Stimulated activated CD4-positive, alpha-beta T cell treated with anti-CD3 and anti-CD28 coated beads, Interleukin-2, amount 100 ng/mL, for 24 hours (primary cell): ENCODE measurements at places on chromosomes 3 and 15.

DNA sequence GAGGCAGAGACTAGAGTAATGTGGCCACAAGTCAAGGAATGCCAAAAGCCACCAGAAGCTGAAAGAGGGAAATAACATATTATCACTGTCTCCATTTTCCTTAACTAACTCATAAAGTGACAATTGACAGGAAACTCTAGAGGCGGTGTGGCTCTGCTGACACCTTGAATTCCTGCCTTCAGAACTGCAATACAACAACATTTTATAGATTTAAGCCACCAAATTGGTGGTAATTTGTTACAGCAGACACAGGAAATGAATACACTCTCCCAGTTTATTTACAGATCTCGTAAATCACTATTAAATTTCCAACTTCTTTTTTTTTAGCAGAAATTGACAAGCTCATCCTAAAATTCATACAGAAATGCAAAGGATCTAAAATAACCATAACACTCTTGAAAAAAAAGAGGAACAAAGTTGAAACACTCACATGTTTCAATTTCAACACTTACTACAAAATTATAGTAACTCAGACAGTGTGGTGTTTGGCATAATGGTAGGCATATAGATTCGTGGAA is 449.9 kb downstream of the OTOL1 start:
- no peak for DNase-seq

GRCh38 chr15:94848054-94848453 is 616.7 kb downstream of the MCTP2 start:
- DNase-seq = no peak

- DNase-seq = no peak
These were observed 48.1 kb upstream of the PGPEP1L start for GRCh38 chr15:99055555-99056134.

DNA sequence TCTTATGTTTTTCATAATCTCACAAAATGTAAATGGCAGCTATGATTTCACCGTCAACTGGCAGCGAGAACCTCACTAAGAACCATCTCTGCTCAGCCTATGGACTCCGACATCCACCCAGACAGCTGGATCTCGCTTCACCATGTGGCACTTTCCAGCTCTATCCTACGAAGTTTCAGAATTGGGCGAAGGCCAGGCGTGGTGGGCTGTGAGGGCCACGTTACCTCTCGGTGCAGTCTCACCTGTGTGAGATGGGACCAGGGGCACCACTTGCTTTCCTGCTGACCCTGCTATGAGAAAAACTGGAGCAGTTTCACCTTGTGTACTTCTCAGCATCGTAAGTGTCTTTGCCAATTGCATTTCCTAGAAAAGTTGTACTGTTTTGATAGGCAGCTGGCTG is 32.3 kb downstream of the CHDH start:
- no peak for DNase-seq

DNA sequence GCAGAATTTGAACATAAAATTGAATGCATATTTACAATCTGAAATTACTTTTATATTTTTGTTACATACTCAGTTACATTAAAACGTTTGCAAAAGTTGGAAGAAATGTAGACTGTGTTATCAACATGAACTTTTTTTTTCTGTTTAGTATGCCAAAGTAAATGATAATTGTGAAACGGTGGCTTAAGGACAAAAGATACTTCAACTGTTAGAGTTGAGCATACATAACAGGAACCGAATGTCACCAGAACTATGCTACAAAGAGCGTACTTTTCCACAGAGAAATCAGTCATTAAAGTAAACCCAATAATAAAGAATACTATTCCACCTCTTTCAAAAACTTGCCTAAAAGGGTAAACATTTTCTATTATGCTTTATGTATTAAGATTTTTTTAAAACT is 14.3 kb upstream of the DHX36 start:
- DNase-seq = no peak

DNA sequence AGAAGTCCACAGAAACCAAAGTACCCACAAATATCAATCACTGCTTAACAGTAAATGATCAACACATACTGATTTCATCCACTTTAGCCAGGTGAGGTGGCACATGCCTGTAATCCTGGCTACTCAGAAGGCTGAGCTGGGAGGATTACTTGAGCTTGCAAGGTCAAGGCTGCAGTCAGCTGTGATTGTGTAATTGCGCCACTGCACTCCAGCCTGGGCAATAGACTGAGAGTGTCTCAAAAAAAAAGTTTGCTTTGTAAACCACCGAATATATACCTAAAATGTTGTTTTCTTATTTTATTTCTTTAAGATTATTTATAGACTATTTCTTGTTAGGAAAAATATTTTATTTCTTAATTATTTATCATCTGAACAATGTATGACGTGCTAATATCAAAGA is 8.7 kb upstream of the ATP13A4 start:
- DNase-seq = no peak

- no peak for DNase-seq
These were observed 58.8 kb upstream of the CTXND1 start for GRCh38 chr15:80310776-80311175.

DNA sequence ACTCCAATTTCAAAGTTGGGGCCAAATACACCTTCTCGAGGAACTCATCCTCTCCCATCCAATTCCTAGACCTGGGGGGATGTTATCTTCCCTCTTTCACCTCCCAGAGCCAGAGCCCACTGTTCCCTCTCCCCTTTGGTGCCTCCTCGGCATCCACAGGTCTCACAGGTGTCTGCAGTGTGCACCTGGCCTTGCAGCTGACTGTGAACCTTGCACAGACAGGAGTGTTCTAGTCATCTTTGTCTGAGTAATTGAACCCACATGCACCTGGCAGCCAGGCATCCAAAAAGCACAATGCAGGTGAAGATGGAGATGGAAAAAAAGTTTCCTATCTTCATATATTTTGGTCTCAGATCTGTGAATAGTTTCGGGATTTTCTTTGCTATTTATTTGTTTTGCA is 30.8 kb downstream of the PCOLCE2 start:
- DNase-seq = no peak

- DNase-seq = no peak
These were observed 149.8 kb downstream of the ROBO2 start for GRCh38 chr3:77189684-77190083.

DNA sequence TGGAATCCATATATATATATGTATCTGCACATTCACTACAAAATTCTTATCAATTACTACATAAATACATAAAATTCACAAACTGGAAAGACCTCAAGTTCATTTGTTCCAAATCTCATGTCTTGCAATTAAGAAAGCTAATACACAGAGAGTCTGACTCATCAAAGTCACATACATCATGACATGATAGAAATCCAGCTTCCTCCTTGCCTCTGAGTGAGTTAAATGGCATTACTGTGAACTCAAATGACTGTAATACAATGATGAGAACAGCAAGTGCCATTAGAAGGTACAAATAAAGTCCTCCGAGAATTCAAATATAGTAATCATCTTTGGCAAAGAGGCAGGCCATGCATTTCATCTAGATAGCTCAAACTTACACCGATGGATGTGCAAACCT is 55.1 kb upstream of the AGTR1 start:
- DNase-seq = no peak

DNA sequence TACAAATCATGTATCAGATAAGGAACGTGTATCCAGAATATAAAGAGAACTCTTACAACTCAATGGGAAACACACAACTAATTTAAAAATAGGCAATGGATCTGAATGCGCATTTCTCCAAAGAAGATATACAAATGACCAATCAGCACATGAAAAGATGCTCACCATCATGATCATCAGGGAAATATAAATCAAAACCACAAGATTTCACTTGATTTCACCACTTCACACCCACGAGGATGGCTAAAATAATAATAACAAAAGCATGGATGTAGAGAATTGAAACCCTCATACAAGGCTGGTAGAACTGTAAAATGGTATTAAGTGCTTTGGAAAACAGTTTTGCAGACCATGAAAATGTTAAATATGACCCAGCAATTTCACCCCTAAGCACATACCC is 26.7 kb upstream of the SLC12A8 start:
- DNase-seq = no peak

- no peak for DNase-seq
These were observed 20.3 kb downstream of the SETMAR start for GRCh38 chr3:4323246-4324027.

GRCh38 chr15:42608752-42609488 is 33.5 kb downstream of the STARD9 start:
- DNase-seq = no peak

DNA sequence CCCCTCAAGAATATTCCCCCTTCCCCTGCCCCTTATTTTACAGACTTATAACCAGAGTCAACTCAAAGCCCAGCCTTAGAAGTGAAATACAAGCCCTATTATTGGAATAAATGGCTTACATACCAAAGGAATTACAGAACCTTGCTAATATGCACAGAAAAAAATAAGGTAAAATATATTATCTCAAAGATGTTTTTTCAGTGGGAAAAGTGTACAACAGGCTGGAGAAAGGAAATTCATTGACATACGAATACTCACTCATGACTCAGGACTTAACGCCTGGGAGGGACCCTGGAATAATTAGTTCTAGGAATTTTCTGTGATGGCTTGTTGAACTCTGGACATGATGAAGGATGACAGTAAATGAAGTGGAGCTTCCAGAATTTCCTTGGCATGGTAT is 27.0 kb downstream of the ARL14 start:
- DNase-seq = no peak

DNA sequence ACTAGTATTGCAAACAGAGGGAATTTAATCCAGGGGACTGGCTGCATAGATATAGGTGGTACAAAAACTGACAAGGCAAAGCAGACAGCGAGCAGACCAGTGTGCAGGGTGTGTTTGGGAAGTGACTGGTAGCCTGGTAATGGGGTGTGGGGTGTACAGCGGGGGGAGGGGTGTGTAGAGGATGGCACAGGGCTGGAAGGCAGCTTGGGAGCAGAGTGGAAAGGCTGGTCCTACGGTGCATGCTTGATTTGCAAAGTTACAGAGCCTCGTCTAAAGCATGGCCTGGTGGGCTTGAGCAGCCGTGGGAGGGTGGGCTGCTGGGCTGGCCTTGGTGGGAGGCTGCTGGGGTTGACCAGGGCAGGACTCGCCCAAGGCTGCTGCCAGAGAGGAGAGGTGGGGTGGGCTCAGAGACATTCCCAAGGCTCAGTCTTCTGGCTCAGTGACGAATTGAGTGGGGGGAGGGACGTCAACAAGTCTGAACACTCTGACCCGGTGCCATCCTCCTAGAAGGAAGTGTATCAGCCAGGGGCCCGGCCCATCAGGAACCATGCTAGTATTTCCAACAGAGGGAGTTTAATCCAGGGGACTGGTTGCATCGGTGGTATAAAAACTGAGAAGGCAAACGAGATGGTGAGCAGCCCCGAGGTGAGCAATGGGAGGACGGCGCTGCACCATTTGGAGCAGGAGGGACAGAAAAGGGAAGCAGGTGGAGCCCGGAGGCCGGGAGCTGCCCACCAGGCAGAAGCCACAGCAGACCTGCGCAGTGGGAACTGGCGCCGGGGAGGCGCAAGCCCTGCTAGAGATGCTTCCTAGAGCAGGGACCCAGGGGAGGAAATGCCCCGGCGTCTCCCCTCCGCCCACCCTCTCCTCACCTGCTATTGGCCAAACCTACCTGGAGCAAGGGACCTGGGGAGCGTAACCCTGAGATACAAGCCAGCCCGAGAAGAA is 29.2 kb downstream of the CPN2 start:
- no peak for DNase-seq
